ENCODE measurements at places on chromosomes 11 and 22.

DNA sequence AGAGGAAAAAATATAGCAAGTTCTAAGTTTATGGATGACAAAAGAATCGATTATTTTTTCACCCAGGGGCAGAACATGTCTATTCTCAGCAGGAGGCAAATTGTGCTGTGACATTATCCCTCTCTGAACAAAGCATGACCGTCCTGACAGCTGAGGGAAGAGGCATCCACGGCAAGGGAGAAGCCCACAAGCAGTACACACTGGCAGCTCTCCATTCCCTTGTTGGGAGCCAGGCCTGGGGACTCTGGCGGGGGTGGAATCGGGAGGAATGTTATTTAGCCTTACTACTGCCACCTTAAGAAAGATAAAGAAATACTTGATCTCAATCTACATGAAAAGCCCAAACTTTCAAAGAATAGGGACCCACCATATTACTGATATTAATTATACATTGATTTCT lies 3.4 kb downstream of the KIRREL3 start:
- no peak for DNase-seq

DNA sequence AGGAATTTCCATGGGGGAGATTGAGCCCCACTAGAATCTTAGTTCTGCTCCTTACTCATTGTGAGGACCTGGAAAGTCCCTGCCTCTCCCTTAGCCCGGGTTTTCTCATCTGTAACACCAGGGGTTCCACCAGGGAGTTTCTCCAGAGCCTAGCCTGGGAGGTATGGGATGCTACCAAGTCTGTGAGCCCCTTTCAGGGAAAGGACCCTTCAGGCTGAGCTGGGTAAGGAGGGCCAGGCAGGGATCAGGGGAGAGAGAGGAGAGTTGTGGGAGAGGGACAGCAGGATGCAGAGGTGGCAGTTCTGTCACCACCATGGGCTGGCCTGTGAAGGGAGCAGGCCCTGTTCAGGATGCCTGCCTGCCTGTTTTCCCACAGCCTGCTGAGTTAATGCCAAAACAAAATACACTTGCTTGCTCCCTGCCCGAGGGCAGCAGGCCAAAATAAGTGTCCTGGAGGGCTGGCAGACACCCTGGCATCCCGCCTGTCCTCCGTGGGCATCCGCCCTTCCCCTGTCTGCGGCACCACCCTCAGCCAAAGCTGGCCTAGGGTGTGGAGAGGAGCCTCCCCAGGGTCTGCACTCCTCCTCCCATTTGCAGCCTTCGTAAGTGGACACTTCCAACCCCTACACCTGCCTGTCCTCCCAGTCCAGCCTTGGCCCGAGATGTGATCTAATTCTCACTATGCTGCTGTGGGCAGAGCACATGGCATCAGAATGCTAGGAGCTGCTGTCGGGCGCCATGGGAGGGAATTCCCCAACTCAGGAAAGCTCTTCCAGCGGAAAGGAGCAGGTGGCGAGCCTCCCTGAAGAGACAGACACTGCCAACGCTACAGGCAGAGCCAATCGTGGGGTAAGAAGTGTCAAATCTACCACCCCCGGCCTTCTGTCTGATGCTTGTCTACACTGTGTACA lies 5.9 kb upstream of the FCHSD2 start:
- DNase-seq, result no peak

- DNase-seq, result no peak
These were observed 23.5 kb upstream of the TIMP3 start for GRCh38 chr22:32777987-32778386.

DNA sequence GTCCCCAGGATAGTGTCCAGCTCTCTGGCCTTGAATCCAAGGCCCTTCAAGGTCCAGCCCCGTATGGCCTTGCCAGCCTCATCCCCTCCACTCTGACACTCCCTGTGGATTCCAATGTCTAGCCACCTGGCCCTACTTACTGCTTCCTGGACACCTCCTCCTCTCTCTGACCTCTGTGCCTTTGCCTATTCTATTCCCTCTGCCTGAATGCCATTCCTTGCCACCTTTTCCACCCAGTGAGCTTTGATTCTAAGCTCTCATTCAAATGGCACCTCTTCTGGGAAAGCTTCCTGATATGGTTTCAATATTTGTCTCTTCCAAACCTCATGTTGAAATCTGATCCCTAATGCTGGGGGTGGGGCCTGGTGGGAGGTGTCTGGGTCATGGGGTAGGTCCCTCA lies 31.9 kb upstream of the TTLL12 start:
- no peak for DNase-seq

DNA sequence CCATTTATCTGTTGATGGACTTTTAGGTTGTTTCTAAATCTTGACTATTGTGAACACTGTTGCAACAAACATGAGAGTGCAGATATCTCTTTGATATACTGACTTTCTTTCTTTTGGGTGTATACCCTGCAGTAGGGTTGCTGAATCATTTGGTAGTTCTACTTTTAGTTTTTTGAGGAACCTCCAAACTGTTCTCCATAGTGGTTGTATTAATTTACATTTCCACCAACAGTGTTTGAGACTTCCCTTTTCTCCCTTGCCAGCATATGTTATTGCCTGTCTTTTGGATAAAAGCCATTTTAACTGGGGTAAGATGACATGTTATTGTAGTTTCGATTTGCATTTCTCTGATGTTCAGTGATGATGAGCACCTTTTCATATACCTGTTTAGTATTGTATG lies 330.0 kb downstream of the DDX10 start:
- no peak for DNase-seq
